ENCODE measurements at places on chromosomes 6 and 20.

DNA sequence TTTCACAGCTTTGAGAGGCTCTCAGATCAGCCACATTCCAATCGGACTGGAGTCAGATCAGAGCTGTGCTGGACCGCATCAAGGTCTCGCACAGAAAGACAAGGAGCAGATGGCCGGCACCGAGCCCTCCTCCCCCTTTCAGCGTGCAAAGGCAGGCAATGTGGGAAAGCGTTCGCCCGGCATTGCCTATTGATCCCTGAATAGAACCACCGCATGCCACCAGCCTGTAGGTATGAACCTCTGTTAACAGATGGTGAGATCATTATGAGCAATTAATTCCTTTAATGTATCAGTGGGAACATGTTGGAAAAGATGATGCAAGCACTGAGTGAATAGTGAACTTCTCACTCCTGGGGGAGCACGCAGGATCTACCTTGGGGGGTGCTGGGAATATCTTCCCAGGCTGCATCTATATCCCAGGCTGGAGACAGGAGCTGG lies 117.5 kb upstream of the ID4 start:
- DNase-seq, result no peak

DNA sequence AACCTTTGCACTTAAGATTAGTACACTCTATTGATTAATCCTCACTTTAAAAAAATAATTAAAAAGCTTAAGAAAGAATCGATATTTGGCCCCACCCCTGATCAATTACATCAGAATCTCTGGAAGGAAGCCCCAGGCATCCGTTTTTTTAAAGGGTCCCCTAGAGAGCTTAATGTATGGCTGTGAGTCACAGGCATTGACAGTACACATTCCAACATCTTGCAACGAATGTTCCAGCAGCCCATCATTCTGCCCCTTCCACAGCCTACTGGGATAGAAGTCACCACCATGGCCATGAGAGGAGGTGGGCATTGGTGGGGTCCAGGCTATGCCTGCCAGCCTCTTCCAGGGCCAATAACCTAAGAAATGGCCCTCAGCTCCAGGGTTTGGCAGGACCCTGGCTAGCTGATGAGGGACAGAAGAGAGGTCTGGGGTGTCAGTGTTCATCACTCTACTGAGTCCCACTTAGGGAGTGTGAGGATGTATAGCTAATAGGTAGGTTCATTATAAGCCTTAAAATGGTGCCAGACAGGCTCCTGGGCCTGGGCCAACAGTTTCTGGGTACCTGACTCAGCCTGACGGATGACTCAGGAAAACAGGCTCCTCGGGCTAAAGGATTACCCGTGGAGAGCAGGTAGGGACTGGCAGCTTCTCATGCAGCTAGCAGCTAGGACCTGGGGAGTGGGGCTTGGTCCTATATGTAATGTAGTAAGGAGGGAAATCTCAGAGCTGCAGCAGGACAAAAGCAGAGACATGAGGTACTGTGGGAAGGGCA lies 40.4 kb downstream of the MDGA1 start:
- DNase-seq, result no peak

DNA sequence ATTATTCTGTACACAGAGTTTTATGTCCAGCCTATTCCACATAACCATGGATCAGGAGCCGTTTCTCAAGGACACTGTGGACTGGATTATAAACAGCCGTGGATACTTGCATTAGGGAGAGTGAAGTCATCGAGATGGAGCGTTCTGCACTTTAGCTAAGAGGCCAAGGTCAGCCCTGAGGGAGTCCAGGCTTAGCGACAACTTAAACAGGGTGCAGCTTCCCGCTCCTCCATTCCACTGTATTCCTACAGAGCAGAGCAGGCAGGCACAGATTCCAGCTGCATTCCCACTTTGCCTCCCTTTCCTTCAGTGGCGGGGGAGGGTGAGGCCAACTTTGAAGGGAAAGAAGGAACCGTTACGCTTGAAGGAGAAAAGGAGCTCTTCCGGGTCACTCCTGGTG lies 59.5 kb downstream of the RAMACL start:
- DNase-seq, result no peak

DNA sequence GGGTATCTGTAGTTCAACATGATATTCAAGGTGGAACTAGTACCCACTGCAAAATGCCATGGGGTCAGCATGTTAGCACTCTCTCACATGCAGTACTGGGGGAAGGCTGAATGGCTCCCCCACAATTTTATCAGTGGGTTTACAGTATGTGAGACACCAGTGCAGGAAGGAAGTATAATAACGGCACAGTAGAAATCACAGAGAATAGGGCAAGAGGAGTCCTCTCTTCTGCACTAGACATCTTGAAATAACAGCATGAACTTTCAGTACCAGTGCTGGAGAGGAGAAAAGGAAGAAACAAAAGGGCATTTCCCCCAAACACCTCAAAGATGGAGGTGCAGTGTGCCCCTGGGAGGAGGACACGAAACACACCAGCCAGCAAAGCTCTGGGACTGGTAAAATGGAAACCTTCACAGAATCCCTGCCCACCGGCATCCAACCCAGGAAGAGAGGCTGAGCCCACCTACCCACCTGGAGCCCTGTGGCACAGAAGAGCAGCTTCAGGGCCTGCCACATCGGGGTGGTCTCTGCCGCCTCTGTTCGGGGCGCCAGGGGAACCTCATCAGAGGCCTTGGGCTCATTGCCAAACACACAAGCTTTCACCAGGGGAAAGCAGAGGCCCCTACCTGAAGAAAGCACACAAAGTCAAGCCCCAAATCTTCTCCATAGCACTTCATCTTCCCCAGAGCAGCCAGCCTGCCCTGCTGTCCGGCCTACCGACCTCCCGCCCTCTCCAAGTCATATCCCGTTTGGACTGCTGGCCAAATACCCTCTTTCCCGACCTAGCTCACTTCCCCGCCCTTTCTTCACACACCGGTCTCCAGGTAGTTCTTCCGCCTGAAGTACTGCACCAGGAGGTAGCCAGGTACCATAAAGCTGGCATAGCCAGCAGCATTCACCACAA lies 1.2 kb downstream of the SLC35B2 start:
- DNase-seq, result peak; percentile 21

DNA sequence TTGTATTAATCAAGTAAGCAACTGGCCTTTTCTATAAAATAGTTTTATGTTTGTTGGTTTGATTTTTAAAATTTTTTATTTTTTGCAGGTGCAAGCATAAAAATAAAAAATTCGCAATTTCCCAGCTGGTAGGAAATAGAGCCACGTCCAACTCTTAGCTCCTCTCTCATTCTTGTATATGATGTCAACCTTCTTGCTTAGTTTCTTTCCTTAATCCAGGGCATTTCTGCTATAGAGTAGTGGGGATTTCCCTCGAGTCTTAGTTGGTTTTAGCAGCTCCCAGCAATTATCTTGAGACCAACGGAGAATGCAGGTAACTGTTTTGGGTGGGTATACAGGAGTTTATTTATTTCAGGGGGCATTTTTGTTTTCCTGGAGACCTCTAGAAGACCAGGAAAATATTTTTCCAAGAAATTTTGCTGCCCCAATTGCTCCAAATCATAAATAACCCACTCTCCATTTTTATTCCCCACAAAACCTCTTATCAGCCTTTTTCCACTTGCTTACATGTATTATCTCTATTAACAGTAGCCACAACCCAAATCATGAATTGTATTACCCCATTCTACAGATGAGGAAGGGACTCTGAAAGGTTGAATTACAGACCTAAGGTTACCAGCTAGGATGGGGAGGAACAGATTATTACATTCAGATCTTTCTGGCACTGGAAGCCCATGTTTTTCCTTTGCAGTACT lies 18.4 kb downstream of the PHACTR2 start:
- no peak for DNase-seq

DNA sequence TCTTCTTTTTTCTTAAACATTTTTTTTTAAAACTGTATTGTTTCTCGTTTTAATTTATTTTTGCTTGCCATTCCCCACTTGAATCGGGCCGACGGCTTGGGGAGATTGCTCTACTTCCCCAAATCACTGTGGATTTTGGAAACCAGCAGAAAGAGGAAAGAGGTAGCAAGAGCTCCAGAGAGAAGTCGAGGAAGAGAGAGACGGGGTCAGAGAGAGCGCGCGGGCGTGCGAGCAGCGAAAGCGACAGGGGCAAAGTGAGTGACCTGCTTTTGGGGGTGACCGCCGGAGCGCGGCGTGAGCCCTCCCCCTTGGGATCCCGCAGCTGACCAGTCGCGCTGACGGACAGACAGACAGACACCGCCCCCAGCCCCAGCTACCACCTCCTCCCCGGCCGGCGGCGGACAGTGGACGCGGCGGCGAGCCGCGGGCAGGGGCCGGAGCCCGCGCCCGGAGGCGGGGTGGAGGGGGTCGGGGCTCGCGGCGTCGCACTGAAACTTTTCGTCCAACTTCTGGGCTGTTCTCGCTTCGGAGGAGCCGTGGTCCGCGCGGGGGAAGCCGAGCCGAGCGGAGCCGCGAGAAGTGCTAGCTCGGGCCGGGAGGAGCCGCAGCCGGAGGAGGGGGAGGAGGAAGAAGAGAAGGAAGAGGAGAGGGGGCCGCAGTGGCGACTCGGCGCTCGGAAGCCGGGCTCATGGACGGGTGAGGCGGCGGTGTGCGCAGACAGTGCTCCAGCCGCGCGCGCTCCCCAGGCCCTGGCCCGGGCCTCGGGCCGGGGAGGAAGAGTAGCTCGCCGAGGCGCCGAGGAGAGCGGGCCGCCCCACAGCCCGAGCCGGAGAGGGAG lies 580 bp downstream of the VEGFA start:
- peak; percentile 18 for DNase-seq

DNA sequence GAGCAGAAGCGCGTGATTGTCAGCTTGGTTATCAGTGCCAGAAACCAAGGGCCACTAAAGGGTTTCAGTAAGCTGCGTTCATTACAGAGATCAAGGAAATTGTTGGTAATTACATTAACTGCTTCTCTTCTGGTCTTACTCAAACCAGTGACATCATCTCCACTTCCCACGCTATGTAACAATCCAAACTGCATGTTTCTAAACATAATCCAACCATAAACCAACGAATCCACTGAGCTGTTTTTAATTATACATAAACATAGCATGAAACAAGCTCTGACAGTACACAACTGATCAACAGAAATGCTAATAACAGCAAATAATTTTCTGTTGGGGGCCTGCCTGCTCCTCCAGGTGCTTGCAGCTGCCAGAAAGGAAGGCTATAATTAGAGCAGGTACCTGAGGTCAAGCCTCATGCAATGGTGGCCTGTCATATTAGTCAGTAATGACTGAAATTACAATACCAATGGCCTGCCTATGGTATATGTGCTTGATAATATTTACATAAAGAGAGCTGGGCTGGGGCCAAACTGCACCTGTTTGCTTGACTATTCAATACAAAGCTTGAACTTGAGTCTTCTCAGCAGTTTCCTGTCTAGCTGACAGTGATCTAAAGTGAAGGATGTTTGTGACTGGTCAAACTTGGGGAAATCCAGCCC lies 40.1 kb downstream of the ILRUN start:
- DNase-seq, result no peak

DNA sequence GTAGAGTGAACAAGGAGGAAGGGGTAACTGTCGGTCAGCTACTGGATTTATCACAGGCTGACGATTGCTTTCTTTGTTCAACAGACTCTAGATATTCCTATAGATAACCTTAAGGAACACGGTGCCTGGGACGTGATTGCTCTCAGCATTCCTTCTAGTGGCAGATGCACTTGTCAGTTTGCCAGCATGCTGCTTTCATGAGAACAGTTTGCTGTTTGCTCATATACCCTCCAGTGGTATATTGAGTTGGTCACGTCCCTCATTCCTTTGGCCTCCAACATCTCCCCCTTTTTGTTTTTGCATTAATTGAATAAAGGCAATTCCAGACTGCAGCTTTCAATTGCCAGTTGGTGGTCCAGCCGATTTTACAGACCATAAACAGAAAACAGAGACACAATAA lies 76.8 kb upstream of the BTN3A2 start:
- no peak for DNase-seq

- no peak for DNase-seq
Observed at GRCh38 chr6:11194356-11195218, 37.9 kb downstream of the NEDD9 start.

GRCh38 chr6:356828-357251 lies 34.7 kb upstream of the IRF4 start:
- DNase-seq, result no peak

DNA sequence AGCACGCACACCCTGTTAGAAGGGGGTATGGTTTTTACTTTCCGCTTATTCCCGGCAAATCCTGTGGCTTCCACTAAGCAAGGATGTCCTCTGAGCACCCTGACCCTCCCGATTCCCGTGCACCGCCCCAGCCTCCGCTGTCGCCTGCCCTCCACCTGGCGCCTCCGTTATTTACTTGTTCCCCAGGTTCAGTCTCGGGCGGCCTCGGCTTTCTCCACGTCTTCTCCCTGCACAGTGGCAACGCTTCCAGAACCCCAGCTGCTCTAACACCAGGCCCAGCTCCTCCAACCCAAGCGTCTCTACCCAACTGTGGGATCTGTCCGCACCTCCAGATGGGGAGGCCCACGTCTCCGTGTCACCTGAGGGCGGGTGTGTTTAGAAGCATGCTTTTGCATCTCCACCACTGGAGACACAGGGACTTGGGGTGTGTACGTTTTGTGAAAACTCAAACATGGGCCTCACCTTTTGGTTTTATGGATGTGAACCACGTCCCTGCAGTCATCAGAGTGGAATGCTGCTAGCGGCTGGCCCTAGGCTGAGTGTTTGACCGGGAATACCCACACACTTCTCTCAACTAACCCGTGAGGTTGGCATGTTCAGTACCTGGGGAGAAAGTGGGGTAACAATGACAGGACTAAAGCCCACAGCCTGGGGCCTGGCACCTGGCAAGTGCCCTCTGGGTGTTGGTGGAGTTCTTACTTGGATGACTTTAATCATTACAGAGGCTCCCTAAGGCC lies 79.9 kb downstream of the THBS2 start:
- DNase-seq, result no peak
